PC-3 (cell line): ENCODE measurements at places on chromosomes 3 and 15. TPM values are rescaled to one million over a fixed set of nuclear protein-coding genes. Genes with fewer than 3 reads are reported as not detected.

The PLAAT1 gene
- not detected in 2 replicates for total RNA-seq

The XCR1 gene
- total RNA-seq = not detected in 2 replicates

GRCh38 chr3:52222319-52223221, 2.9 kb downstream of the TLR9 start:
- DNase-seq = no peak

DNA sequence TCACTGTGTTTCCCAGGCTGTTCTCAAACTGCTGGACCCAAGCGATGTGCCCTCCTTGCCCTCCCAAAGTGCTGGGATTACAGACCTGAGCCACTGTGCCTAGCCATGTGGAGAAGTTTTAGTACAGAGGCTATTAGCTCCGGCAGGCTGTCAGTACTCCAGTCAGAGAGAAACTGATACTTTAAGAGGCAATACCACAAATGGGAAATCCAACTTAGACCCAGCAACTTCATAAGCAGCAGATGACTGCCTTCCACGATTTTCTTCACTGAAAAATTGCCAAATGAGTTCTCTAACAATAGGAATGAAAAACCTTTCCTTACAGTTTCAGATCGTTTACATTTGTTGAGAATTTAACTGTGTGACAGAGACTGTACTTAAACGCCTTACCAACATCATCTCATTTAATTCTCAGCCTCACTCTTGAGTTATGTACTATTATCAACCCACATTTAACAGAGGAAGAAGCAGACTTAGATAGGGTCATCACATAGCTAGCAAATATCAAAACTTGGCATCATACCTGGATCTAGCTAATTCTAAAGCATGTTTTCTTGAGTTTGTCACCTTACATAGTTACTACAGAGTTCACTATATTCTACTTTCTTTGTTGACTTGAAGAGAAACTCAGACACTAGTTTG, 127.4 kb downstream of the TCF12 start:
- DNase-seq = no peak

DNA sequence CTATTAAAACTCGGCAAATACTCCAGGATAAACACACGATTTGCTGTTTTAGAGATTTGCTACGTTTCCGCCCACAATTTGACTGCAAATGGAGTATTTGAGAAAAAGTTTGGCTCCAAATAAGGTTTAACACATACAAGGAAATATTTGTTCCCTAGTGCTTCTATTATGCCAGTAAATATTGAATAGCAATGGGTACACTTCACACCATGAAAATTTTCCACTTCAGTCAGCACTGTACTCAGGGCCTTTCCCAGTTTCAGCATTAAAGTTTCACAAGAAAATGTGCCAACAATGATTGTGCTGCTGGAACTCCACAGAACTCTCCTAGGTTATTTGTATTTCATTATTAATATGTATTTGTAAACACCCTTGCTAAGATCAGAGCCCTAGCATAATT, 498.0 kb downstream of the TBL1XR1 start:
- no peak for DNase-seq

GRCh38 chr3:41249318-41249717, 50.0 kb downstream of the CTNNB1 start:
- DNase-seq = no peak

- DNase-seq = peak; percentile 86
These were observed 52.7 kb upstream of the SPTSSB start for GRCh38 chr3:161423911-161424522.

DNA sequence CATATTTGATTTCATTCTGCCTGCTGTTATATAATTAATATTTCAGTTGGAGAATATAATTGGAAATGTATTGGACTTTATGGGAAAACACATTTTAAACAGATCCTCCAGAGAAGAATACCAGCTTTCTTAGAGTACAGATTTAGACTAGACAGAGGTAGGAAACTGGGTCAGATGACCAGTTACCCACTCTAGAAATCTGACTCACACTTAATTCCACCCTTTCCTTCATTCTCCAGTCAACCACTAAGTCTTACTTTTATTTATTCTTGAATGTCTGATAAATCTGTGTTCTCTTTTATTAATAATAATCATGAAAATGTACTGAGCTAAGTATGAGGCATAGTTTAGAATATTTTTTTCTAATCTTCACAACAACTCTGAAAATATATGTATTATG, 110.7 kb downstream of the LRRC49 start:
- peak; percentile 8 for DNase-seq

GRCh38 chr3:159340877-159341500, 539.1 kb downstream of the MFSD1 start:
- no peak for DNase-seq

- DNase-seq = no peak
These were observed 53.1 kb upstream of the CFAP161 start for GRCh38 chr15:81080996-81081395.

DNA sequence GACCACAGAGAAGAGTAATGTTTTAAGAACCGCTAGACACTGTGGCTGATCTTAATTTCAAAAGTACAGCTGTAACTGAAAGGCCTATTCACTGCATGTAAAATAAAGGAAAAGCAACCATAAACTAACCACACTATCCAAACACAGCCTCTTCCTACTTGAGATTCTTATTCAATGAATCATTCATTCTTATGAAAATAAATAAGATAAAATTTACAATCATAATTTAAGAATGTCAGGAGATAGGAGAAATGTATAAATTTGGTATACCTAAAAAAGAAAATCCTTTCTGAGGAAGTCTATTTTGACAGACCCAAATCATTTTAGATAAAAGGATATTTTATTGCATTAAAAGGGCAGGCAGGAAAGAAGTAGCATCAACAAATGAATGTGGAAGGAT, 533.5 kb upstream of the ZNF385D start:
- peak; percentile 78 for DNase-seq

DNA sequence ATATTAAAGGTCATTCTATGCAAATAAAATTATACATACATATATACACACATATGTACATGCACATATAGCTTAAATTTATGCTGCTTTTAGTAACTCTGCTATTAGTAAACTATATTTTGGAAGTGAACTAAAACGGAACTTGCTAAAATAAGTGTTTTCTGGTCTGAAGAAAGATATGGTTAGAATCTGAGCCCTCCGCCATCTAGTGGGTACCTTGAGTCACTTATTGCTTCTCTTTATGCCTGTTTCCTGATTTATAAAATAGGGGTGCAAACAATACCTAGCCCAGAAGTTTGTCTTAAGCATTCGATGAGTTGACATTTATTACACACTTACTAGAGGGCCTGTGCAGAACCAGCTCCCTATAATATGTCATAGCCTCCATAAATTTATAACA, 255.7 kb downstream of the CNTN6 start:
- no peak for DNase-seq

GRCh38 chr3:28250999-28251398, 9.6 kb downstream of the CMC1 start:
- peak; percentile 34 for DNase-seq
